ENCODE measurements at places on chromosomes 2 and 18.

DNA sequence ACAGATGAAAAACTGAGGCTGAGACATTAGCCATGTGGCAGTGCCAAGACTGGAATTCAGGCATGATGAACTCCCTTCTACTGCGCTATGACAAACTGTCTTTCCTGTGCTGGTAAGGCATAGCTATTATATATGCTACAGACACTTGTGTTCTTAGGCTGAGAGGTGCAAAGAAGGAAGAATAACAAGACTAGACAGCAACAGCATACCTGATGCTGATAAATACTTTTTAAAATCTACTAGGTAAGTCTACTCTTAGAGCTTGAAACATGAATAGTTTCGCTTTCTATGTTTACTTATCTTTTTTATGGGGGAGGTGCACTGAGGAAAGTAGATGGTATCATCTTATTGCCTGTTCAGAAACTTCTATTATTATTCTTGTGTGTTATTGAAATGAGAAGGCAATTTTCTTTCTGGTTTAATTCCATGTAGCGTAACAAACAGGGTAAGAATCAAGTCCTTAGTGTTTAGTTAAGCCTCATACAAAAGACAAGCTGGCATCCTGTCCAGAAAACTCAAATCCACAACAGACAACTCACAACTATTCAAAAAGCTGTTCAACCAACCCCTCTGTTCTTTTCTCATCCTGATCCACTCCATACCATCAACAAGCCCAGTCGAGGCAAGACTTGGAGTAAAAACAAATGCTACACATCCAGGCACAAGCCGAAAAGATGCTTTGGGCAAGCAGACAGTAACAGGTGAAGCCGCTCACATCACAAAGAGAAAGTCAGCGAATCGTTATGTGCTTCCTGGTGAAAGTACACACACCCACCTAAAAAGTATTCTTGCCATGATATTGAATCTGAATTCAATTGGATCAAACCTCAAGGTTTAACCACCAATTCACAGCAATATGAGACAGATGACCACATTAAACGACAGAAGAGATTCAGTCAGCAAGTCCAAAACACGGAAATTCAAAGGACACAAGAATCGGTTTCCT is 1.5 kb downstream of the TTC32 start:
- DNase-seq, result no peak

DNA sequence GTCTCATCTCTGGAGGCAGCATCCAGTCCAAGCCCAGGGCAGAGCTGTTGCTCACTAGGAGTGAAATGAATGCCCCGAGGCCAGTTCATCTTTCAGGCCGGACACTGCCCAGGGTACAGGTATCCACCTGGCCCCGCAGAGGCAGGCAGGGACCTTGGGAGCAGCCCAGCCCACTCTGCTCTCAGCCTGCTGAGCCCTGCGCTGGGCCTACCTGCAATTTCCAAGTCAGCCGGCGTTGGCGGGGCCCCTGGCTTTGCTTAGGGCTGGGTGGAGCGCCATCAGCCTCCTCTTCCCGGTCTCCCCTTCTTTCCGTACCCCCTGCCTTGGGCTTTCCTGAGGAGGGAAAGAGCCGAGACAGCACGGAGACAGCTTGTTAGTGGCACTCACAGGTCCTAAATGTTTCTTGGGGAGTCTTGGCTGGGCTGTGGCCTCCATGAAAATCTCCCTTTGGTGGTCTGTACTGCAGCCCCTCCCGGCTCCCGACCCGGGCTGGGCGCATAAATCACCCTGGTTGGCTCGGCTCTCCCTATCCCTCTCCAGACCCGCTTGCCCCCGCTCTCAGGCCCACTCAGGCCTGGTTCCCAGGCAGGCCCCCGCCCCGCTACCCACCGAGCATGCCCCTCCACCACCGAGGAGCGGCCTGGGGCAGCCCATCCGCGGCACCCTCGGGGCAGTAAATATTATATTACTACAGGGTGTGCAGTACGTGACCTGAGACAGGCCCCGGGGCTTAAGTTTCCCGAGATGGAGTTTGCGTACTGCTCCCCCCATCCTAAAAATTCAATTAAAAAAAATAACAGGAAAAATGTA is 106.7 kb downstream of the DYSF start:
- DNase-seq, result no peak

DNA sequence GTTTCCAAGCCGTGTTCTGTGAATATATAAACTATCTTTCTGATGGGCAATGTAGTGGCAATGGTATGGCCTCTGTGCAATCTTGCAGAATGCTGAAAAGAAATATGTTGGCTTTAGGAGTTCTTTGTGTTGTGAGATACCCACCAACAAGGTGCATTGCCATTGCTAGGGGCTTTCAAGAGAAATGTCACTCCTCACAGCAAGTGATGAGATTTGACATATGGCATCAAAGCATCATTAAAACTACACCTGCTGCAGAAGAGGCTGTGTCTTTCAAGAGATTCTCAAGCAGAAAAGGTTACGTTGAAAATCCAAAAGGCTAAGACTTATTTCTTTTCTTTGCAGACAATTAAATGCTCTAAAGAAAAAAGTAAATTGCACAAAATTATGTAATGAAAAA is 1110.8 kb downstream of the CBLN2 start:
- DNase-seq, result no peak

DNA sequence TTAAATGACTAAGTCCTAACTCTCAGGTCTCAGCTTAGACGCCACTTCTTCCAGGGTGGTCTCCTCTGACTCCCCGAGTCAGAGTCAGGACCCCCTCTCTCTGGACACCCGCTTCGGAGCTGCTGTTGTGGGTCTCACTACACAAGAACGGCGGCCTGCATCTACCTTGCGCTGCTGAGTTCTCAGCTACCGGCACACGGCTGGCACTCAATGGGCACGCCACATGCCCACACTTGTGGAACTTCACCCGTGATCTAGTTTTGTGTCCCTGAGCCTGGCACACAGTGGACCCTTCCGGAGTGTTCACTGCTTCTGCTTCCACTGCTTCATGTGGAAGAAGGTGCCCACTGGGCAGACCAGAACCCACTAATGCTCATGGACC is 58.3 kb upstream of the ID2 start:
- no peak for DNase-seq

GRCh38 chr18:36365836-36366775 is 68.6 kb downstream of the FHOD3 start:
- no peak for DNase-seq

DNA sequence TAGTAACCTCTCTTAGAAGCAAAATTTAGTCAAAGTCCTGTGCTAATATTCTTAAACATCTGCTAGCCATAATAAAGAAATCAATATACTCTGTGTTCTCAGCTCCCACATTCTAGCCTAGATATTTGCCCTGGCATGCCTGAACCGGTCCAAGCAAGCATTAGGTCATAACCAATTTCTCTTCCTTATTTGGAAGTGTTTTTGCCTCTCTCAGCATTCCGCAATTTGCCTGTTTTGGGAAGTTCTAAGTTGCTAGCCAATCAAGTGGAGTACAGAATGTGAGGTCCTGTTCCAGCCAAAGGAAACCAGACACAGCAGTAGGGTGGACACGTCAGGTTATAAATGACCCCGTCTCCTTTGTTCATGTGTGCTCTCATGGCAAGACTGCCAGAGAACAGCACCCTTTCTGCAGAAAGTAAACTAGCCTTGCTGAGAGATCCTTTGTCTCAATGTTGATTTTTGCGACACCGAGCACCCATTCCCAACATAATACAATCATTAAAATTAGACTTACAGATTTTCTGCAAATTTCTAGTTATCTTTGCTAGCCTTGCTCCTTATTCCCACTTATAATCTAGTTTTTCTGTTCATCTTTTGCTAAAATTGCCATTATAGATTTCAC is 13.0 kb upstream of the SULT1C4 start:
- no peak for DNase-seq

DNA sequence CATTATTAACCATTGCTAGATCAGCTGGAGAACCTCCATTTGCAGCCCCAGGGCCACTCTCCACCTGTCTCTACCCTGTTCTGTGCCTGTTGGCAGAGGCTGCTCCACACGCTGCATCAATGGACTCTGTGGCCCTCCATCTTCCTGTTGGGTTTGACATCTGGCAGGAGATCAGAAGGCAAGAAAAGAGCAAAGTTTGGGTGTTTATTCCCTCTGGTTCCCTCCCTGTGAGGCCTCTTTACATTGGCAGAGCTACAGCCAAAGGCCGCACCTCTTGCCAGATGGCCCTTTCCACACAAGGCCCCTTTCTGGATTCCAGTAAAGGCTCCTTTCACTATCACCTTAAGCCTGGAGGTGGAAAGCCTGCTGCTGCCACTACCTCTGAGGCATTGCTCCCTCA is 110.9 kb upstream of the RND3 start:
- no peak for DNase-seq

DNA sequence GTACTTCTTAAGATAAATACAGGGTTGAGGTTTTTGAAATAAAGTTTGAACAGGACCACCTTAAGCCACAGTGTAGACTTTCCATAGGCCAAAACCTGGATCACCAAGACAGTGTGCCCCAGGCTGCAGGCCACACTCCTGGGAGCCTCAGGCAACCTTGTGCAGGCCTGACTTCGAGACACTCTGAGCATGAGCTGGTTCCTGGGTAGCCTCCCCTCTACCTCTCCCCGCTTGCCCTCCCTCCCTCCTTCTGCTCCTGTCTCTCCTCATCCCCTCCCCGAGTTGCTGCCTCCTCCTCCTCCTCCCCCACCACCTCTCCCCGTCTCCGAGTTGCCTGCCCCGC is 10.6 kb upstream of the PROC start:
- no peak for DNase-seq

- no peak for DNase-seq
These were observed 96.0 kb downstream of the INHBB start for GRCh38 chr2:120441744-120442471.

DNA sequence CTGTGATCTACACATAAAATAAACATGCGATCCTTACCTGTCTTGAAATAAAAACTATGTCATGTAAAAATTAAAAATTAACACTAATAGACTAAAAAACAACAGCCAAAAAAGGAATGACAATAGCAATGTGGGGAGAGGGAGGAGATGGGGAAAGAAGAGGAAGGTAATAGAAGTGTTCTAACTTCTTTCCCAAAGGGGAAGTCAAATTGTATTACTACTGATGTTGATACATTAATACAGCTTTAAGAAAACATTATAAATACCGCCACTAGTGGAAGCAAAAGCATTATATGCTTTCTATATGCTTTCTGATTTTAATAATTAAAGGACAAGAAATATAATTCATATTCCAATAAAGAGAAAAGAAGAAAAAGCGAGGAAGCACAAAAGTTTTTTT is 22.2 kb downstream of the ZNF516 start:
- no peak for DNase-seq

- no peak for DNase-seq
These were observed 8.5 kb upstream of the NFATC1 start for GRCh38 chr18:79387214-79387613.

DNA sequence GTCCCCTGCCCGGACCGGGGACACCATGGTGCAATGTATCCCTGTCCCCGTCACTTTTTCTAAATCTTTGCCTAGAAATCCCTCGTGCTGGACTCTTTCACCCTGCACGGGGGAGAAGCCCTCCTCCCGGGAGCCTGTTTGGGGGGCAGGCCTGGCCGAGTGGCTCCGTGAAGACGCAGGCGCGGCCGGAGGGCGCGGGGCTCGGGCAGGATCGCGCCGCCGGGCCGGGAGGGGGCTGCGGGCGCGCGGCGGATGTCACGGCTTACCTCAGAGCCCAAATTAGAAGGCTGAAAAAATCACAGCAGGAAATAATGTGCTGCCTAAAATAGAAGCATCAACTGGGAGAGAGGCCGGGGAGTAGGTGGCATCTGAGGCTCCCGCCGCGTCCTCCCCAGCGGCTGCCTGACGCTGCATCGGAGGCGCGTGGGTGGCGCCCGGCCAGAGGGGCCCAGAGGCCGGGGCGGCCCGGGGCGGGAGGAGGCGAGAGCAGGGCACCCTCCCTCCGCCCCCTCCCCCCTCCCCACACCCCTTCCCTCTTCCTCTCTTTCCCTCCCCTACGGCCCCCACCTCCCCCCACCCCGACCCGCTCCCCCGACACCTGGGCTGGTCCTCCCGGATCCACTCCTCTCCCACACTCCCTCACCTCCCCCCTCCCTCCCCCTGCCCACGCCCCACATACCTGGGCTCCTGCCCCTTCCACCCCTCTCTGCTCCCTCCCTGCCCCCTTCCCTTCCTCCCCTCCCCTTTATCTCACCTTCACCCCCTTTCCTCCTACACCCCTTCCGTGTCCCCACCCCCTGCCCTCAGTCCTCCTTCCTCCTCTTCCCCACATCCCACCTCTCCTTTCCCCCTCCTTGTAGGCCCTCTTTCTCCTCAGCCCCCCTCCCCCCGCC is 51.9 kb downstream of the SLC4A1AP start:
- no peak for DNase-seq

GRCh38 chr18:51890762-51891161 is 449.2 kb upstream of the DCC start:
- no peak for DNase-seq

DNA sequence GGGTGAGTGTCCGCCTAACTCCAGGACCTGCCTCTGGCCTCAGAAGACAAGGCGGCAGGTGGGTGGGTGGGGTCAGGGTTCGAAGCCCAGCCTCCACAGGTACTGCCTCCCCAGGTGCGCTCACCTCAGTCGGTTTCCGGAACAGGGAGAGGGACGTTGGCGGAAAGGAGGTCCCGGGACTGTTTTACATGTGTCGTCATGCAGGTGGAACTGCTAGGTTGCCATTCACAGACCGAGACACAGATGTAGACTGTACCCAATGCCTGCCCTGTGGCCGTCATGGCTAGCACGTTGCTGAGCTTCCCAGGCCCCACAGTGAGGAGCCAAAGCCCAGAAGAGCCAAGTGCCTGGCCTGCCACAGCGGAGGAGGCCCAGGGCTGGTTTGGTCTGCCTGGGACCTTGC is 284.0 kb upstream of the HS6ST1 start:
- DNase-seq, result no peak

DNA sequence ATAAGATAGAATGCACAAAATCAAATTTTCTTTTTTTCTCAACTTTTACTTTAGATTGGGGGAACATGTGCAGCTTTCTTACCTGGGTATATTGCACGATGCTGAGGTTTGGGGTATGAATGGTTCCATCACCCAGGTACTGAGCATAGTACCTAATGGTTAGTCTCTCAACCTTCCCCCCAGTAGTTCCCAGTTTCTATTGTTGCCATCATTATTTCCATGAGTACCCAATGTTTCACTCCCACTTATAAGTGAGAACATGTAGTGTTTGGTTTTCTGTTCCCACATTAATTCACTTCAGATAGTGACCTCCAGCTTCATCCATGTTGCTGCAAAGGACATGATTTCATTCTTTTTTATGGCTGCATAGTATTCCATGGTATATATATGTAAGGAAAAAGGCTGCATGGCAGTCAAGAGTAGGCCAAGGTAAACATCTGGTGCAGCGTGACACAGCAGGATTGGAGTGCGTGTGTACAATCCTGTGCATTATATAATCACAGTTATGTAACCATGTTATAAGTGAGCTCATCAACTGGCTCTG is 10.5 kb upstream of the C2orf42 start:
- no peak for DNase-seq

- no peak for DNase-seq
These were observed 2.3 kb upstream of the PSD4 start for GRCh38 chr2:113171334-113172075.

DNA sequence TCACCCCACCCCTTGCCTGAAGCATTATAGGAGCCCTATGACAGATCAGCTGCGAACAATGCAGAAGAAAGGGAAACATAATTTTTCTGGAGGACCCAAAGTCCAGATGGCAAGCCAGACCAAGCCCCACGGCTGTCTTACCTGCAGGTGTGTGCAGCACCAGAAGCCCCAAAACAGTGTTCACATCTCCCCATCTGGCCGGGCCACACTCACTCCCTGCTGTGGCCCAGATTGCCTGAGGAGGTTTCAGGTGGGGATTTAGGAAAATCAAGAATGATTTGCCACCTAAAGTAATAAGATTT is 11.7 kb upstream of the STK17B start:
- no peak for DNase-seq

GRCh38 chr2:45968946-45969584 is 317.6 kb downstream of the PRKCE start:
- no peak for DNase-seq

Measured in stimulated activated CD8-positive, alpha-beta memory T cell treated with anti-CD3 and anti-CD28 coated beads, Interleukin-15, amount 100 ng/mL, for 24 hours (primary cell).